NCI-H187 treated with DMSO at 0.1 percent for 48 hours (cell line): ENCODE measurements at places on chromosomes 1 and 21.

DNA sequence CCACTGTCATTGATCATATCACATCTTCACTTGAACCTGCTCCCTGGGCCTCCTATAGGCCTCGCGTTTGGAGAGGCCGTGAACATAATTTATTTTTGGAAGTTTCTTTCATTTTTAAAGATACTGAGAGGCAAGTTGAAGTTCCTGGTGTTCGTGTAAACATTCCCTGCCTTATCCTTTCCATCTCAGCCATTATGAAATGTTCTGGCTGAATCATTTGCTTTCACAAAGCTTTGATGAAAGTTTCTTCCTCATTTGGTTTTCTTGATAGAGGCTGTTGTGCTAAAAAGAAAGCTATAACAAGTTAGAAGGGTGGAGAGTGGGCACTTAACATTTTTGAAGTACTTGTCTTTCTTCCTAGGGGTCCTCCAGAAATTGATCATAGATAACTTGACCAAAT lies 15.5 kb downstream of the CAMTA1 start:
- no peak for DNase-seq

DNA sequence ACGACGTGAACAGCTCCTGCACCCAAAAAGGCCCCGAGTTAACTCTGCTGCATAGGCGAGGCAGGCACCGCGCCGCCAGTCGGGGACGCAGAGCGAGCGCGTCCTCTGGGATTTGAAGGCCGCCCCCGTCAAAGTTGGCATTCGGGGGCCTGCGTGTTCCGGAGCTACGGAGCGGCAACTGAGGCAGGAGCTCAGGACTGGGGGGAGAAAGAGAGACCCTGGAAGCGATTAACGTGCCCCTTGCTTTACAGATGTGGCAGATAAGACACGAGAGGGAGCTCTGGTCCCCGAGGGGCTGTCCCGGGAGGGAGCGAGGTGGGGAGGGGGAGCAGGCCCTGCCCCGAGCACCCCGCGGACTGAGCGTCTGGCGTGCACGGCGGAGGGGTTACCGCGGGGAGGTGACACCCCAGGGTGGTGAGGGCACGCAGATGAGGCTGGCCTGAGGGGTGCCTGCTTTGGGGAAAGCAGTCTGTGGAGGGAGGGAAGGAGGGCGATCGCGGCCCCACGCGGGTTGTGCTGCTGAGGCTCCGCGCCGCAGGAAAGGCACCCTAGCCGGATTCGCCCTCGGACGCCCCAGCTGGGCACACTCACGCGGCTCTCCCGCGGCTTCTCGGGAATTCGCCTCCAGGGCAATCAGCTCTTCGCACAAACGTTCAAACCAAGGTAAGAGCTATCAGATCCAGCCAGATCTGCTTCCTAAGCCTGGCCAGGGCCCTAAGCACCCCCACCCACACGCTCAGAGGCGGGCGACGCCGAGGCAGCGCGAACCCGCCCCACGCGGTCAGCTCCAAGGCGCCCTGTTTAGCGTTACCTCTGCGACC lies 26.5 kb downstream of the ACTA1 start:
- no peak for DNase-seq

- DNase-seq, result no peak
These were observed 35.3 kb downstream of the VWA5B1 start for GRCh38 chr1:20325844-20326420.

- DNase-seq, result no peak
These were observed 437 bp upstream of the HSPG2 start for GRCh38 chr1:21937372-21938121.

DNA sequence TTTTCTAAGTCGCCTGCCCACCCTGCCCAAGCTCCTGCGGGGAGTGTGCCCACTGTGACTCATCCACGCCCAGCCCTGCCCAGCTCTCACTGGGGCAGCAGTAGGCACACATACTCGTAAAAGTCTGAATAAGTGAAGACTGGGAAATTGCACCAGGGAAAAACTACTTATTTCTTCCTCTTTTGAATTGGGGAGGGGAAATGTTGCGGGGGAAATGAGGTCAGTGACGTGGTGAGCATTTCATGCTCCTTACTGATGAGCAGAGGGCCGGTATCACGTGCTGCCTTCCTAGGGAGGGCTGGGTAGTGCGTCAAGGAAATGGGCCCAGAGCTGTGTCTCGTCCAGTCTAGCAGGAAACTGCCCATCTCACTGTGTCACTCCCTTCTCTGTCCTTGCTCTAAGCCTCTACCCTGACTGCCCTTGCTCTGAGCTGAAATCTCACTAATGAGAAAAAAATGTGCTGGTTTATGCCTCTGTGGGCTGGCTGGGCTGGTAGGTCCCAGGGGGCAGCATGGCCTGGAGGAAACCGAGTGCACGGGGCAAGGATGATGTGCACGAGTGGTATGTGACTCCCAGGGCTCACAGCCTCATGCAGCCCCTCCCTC lies 13.5 kb upstream of the TNFRSF1B start:
- no peak for DNase-seq

- no peak for DNase-seq
These were observed 13.1 kb downstream of the VPS26C start for GRCh38 chr21:37253991-37254390.

DNA sequence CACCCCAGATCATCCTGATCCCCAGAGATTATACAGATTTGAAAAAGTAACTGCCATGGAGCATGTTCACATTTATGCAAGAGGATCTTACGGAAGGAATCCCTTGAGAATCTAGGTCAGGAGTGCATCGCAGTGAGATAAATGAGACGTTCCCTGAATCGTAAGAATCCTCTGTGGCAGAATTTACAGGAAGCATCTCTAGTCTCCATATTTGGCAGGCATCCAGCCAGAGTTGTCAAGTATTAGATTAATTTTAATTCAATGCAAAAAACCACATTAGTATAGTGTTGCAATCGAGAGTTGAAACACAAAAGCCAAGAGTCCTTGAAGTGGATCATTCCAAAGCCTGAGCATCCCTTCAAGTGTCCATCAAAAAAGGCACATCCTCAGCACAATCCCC lies 100.8 kb downstream of the RRAGC start:
- peak; percentile 42 for DNase-seq

DNA sequence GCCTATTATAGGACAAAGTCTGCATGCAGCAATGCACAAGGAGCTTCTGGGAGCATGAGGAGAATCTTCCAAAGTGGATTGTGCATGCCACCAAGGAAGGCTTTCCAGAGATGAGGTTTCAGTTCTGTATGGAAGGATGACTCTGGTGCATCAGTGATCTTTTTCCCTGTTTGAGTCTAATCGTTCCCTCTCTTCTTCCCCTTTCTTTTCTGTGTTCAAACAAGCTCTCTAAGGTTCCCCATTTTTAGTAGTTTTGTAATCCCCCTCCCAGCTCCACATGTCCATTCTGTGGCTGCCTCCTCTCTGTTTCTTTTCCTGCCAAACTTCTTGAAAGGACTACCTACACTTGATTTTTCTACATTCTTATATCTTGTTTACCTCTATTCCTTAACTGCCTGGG lies 43.3 kb upstream of the USP25 start:
- DNase-seq, result no peak

- no peak for DNase-seq
These were observed 64.5 kb downstream of the BCAR3 start for GRCh38 chr1:93616996-93617669.

DNA sequence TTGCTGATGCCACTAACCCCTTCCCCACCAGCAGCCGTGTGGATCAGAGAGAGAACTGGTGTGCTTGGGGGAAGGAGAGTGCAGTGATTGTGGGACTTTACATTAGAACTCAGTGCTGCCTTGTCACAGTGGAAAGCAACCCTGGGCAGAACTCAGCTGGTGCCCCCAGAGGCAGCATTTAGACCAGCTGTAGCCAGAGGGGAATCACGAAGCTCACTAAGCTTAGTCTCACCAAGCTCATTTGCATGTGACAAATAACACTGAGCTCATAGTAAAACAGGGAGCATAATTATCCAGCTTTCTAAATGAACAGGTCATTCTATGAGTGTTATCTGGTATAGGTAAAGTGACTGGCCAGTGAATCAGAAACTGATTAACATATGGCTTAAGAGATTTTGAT lies 9.8 kb upstream of the SMAP2 start:
- no peak for DNase-seq

- no peak for DNase-seq
These were observed 34.1 kb upstream of the RNF187 start for GRCh38 chr1:228453022-228453560.

DNA sequence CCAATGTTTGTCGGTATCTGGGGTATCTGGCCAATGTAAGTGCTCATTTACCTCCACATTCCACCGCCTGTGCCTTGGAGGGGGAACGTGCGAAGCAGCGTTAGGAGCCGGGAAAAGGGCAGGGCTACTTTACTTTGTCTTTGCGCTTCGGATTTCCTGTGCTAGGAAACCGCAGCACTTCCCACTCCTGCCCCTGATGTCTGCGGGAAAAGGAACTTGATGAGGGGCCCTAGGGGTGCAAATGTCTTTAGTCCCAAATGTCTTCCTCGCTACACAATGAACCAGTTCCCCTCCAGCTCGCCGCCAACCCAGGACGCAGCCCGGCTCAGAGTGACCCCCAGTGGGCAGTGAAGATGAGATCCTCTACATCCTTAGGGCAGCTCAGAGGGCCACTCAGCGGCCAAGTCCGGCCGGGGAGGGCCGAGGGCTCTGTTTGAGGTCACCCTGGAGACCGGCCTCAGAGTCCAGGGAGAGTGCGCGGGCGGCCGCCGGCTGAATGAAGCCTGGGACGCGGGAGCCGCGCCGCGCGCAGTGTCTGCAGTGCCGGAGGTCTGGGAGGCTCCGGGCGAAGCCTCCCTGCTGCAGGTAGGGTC lies at the start of gene DYNLT5:
Gene DYNLT5 (plus strand): TSS at position 460 of the 593 bp plus-strand sequence. CDS start 2,200 bp downstream, outside the sequence.
- DNase-seq, result no peak

DNA sequence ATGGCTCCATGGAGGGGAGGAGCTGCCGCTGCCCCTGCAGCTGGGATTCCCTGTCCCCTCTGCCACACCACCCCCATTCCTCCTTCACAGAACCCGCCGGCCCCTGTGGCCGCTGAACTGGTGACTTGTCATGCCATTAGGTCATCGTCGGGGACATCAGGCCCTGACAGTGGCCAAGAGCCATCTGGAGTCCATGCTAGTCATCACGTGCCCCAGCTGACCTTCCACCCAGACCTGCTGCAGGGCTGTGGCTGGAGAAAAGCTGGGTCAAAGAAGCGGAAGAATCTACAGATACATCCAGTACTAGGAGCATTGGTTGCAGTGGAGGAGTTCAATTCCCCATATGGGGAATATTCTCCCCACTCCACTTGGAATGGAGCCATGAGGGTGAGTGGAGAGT lies 78.1 kb downstream of the KCNJ15 start:
- no peak for DNase-seq

- DNase-seq, result no peak
These were observed 122.3 kb upstream of the CD34 start for GRCh38 chr1:208033236-208033635.

GRCh38 chr1:118688891-118689290 lies 299.3 kb downstream of the TBX15 start:
- no peak for DNase-seq

DNA sequence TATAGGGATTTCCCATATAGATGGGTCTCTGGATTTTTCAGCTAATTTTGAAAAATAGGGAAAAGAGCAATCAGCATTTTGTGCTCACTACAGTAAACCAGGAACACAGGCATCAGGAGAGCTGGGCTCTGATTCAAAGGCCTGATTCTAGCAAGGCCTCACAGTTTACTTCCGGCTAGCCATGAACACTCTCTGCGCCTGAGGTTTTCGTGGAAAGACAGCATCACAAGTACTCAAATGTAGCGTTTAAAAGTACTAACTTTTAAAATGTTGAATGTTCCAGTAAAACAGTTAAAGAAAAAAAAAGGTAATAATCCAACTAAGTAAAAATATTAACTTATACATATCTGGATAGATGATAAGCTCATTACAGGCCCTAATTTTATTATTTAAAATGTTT lies 120.6 kb downstream of the SLC45A1 start:
- no peak for DNase-seq

DNA sequence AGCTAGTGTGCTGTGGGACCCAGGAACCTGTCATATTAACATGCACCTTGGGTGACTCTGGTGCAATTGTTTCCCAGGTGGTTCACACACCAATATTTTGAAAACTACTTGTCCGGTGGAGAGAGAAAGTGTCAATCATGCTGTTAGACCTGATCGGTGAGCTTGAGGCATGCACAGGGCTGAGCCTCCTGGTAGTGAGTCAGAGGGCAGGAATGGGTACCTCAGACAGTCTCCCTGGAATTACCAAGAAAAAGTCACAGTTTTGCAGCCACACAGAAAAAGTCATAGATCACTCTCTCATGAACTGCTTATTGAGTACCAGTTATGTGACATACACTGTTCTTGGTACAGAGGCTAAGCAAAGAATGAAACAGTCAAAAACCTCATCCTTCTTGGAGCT lies 140.1 kb upstream of the NFIA start:
- no peak for DNase-seq

- no peak for DNase-seq
These were observed 28.6 kb upstream of the PLCH2 start for GRCh38 chr1:2447276-2448097.

- DNase-seq, result no peak
These were observed 1.7 kb downstream of the PLEKHM2 start for GRCh38 chr1:15685820-15686219.

DNA sequence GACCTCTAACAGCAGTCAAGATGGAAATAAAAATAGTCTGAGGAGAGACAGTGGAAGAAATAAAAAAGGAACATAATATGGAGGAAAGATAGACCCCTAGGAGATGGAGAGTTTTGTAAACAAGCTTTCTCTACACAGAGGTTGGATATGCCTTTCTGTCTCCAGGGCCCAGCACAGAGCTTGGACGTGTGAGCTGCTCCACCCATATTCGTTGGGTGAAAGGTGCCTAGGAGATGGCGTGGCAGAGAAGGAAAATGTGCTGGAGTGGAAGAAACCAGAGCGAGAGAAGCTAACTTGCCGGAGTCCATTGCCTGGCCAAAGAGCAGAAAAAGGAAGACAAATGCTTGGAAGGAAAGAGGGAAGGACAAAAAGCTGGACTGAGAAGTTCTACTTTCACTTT lies 78.3 kb upstream of the LMO4 start:
- DNase-seq, result no peak

GRCh38 chr1:11286735-11287410 lies 13.9 kb downstream of the UBIAD1 start:
- DNase-seq, result no peak

DNA sequence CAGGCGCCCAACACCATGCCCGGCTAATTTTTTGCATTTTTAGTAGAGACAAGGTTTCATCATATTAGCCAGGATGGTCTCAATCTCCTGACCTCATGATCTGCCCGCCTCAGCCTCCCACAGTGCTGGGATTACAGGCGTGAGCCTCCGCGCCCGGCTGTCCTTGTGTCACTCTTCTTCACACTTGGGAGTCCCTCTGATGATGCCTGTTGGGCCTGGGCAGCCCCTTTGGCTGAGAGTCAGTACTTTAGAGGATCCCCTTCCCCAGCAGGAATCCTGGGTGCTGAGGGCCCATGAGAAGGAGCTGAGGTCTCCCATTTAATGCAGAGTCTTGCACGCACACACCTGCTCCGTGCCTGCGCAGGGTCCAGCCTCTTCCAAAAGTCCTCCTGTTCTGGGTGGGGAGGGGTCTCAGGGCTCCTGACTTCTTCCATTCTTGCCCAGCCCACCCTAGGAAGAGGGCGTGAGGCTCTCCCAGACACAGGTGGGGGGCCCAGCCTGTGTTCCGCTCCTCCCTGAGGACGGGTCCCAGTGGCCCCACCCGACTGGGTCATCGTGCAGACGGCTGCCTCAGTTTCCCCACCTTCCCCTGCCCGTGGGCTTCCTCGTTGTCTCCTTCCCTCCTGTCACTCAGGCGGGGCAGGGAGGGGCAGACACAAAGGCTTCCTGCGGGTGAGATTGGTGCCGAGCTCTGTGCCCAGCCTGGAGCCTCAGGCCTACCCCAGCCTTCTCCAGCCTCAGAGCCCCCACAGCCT lies 3.9 kb downstream of the TTLL10 start:
- DNase-seq, result no peak
